Activated CD8-positive, alpha-beta memory T cell treated with anti-CD3 and anti-CD28 coated beads, Interleukin-2, amount 10 ng/mL, durations not matched to agents 7 days and 5 days (primary cell): ENCODE measurements at places on chromosomes 12 and 14. TPM values are rescaled to one million over a fixed set of nuclear protein-coding genes. Genes with fewer than 3 reads are reported as not detected.
A peak's percentile ranks its signal among the peaks of the same experiment; 100 is the strongest.

DNA sequence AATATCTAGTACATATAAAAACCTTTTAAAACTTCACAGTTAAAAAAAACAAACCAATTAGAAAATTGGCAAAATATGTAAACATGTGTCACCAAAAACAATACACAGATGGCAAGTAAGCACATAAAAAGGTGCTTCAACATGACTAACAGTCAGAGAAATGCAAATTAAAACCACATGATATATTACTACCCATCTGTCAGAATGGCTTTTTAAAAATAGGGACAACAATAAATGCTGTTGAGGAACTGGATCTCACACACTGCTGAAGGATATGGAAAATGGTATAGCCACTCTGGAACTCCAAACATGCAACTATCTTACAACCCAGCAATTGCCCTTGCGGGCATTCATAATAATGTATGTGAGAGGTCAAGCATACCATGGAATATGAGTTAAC, 1153.6 kb downstream of the FLRT2 start:
- DNase-seq: no peak

DNA sequence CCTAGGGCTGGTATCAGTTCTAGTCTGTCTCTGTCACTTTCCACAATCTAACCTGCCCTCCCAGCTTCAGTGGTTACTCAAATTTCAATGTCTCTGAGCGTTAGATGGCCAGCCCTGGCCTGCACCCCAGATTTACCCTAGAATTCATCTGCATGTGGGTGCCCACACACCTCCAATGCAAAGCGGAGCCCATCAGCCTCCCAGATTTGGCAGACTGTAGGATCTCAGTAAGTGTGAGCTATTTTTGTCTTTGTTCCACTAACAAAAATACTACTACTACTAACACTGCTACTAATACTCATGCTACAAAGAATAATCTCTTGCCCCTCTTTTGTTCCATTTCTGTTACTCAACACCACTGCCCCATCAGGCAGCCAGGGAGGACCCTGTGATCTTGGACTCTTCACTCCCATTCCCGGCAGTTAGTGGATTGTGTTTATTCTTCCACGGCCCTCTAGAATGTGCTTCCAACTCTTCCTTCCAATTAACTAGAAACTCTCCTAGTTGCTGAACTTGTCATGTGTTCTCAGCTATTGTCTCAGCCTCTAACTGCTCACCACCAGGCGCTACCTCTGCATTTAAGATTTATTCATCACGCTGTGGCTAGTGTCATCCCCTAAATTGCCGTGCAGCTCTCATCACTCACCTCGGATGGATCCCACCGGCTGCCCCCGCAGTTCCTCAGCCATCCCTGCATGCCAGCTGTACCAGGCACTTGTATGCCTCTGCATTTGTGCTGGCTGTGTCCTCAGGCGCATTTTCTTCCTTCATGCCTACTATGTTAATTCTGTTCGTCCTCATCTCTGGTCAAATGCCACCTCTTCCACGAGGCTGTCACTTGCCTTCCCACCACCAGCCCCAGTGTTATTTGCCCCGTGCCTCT, 150.6 kb upstream of the HIF1A start:
- no peak for DNase-seq

- no peak for DNase-seq
These were observed 591 bp upstream of the IRF9 start for GRCh38 chr14:24160499-24160849.

DNA sequence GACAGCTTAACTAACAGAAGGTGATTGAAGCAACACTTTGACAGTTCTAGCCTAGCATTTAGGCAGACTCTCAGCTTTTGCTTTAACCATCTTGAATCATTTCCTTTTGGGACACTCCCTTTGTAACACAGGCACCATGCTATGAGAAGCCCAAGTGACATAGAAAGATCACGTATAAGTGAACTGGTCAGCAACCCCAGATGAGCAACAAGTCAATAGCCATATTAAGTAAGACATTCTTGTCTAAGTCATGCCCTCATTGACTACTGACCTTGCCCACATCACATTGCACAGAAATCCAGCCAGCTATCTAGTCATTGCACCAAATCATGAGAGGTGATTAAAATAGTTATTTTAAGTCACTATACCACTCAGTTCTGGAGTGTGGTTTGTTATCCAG, 476.8 kb downstream of the TRHDE start:
- DNase-seq: no peak

DNA sequence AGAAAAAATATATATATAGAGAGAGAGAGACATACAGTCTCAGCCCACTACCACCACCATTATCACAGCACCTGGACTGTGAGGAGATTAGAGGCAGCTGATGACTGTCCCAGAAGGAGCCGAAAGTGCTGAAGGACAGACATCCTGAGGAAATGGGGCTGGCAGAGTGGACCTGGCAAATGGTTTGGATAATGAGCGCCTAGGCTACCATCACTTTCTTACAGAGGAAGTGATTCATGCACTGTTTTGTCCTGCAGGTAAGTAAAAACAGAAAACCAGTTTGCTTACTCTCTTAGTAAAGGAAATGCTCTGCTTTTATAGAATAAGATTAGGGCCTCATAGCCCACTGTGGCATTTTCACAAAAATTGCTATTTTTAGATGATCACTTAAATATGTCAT, 28.6 kb upstream of the DNM1L start:
- DNase-seq: no peak

- peak; percentile 42 for DNase-seq
These were observed 21.0 kb downstream of the CFL2 start for GRCh38 chr14:34693228-34693939.

GRCh38 chr12:82593143-82593542, 93.6 kb upstream of the TMTC2 start:
- no peak for DNase-seq

GRCh38 chr14:103121846-103122584, 1.2 kb upstream of the TNFAIP2 start:
- no peak for DNase-seq

- DNase-seq: no peak
These were observed 7.8 kb downstream of the ATN1 start for GRCh38 chr12:6935371-6936193.

DNA sequence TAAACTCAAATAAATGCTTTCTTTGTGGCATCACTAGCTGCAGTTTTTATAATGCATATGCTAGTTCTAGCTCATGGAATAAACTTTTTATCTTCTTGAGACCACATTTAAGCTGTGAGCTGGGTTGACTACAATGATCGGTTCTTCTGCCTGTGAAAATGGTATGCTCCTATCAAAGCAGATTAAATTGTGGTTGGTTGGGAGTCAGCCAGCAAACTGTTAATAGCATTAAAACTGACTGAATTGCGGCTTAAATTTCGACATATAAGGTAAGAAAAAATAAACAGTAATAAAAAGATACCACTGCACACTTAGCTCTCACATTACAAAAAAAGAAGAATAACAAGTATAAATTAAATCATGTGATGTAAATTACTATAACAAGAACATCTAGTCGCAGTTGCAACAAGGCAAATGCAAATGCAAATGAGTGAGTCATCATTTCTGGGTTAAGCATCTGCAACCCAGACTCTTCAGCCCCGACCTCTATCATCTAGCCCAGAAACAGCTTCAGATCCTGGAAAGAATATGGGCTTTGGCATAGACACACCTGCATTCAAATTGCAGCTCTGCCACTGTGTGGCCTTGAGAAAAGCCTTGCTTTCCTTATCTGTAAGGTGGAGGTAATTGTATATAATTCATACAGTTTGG, 19.8 kb upstream of the DHRS7 start:
- DNase-seq: no peak

DNA sequence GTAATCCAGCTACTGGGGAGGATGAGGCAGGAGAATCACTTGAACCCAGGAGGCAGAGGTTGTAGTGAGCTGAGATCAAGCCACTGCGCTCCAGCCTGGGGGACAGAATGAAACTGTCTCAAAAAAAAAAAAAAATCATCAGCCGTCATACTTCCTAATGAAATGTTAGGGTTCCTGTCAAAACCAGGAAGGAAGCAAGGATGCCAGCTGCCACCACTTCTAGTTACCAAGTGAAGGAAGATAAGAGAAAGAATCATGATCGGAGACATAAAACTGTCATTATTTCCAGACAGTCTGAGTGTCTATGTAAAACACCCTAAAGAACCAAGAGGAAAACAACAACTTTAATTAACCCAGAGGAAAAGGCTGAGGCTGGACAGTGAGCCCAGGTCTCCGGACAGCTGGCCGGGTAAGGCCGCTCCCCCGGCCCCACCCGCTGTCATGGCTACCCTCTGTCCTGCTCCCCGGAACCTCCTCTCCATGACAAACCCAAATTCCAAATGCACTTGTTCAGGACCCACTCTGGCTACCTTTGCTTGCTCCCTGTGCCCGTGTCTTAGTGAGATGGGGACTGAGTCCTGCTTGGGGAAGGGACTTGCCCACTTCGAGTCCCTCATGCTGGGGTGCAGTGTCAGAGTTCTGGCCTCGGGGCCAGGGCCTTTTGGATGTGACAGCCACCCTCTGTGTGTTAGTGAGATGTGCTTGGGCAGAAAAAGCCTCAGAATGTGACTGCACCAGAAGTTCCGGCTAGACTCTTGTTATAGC, 29.0 kb downstream of the SLC6A12 start:
- DNase-seq: no peak

GRCh38 chr14:72416892-72417291, 477.0 kb downstream of the DPF3 start:
- no peak for DNase-seq

DNA sequence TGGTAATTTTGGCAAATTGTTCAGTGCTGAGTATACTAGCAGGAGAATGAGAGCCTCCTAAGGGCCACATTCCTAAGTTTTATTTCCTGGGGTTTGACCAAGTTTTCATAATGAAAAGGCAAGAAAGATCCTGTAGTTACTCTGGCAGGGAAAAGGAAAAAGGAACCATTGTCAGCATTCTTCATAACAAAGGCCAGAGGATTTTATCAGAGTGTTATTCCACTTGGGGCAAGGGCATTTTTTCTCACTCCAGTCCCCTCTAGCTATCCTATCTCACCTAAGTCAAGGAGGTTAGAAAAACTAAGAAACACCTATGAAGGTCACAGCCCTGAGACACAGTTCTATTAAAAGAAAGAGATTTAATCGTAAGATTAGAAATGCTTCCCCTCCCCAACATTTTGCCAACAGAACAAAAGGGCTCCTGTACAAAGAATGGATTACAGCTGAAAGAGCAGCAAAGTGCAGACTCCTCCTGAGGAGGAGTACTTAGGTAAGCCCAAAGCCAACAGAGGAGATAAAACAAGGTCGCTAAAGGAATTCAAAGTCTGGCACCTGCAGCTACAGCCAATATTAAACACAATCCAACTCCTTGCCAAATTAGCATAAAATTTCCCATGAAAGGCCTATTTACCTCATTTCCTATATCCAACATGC, 162.4 kb downstream of the GALC start:
- DNase-seq: no peak

DNA sequence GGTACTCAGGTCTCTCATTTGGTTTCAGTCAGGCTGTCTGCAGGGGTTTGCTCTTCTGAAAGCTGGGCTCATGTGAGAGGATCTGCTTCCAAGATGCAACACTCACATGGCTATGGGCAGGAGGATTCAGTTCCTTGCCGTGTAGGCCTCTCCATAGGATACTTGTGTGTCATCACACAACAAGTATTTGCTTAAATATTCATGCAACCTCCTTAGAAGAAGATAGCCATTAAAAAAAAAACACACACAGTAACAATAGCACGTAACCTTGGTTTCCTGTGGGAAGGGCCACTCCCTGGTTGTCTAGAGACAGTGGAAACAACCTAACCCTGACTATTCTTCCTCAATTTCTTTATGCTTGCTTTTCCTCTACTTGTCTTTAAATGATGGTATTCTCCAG, 31.8 kb upstream of the CLEC4E start:
- no peak for DNase-seq

DNA sequence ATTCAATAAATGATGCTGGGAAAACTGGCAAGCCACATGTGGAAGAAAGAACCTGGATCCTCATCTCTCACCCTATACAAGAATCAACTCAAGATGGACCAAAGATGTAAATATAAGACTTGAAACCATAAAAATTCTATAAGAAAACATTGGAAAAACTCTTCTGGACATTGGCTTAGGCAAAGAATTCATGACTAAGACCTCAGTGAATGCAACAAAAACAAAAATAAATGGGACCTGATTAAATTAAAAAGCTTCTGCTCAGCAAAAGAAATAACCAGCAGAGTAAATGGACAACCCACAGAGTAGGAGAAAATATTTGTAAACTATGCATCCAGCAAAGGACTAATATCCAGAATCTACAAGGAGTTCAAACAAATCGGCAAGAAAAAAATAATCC, 24.6 kb downstream of the ATG2B start:
- DNase-seq: no peak

GRCh38 chr12:69240631-69240995, 1.2 kb downstream of the CPSF6 start:
- DNase-seq: peak; percentile 53

GRCh38 chr14:68283378-68284123, 464.0 kb downstream of the RAD51B start:
- DNase-seq: peak; percentile 88

ABHD4 gene
- 13.8 TPM for total RNA-seq

MMP14 gene
- total RNA-seq: 1.3 TPM

LPAR5 gene
- 18.5 TPM for total RNA-seq

SMIM41 gene
- total RNA-seq: not detected

TAS2R42 gene
- not detected for total RNA-seq

GCN1 gene
- 151 TPM for total RNA-seq

LRIG3 gene
- total RNA-seq: not detected
